ENCODE measurements at places on chromosomes 1 and 21.

GRCh38 chr1:87556326-87556725 is 227.6 kb downstream of the LMO4 start:
- no peak for DNase-seq

DNA sequence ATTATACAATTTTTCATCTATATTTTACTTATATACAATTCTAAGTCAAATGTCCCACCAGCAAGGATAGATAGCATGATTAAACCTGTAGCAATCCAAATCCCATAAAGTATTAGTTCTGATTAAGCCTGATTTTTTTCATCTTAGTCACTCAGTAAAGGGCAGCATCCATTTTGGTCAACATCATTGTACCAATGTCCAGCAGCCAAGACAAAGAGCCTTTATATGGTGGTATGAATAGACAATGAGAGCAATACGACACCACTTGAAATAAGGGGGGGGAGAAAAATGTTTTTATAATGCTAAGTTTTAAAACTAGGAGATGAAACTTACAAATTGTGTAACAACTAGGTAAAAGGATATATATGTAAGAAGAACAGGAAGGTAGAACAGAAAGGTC is 7.4 kb downstream of the ZNF644 start:
- DNase-seq = no peak

GRCh38 chr1:67436511-67437055 is 6.4 kb upstream of the SERBP1 start:
- DNase-seq = no peak

- DNase-seq = no peak
Observed at GRCh38 chr1:170929412-170929834, 5.9 kb upstream of the MROH9 start.

DNA sequence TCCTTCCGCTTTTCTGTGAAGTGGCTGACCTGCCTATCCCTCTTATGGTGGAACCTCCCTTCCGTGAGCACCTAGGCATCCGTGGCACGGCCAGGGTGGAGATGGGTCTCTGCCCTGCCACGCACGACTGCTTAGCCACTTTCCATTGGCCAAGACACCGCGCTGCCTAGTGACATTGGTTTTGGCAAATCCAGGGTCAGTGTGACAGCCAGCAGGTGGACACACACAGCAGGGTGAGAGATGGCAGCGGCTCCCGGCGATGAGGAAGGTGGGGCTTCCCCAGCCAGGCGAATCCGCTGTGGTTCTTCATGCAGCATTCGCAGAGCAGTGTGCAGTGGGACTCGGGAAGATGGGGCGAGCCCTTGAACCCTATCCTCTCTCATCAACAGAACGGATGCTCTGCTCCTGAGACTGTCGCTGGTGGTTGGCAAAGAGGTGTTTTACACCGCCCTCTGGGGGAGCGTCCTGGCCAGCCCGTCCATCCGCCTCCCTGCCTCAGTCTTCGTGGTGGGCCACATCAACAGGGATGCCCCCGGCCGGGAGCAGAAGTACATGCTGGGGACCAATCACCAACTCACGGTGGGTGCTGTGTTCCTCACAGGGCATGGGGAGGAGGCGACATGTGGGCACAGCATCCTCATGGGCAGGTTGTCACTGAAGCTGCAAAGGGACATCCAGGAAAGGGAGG is 51.8 kb downstream of the DOP1B start:
- DNase-seq = no peak

GRCh38 chr1:56557746-56558145 is 21.6 kb downstream of the PLPP3 start:
- no peak for DNase-seq
